ENCODE measurements at places on chromosomes 3 and 15.

- no peak for DNase-seq
Measured at GRCh38 chr15:40984964-40985363, 31.7 kb downstream of the CHAC1 start.

GRCh38 chr3:161555320-161555719 is 58.7 kb downstream of the OTOL1 start:
- no peak for DNase-seq

GRCh38 chr15:41233367-41233771 is 2.3 kb downstream of the CHP1 start:
- DNase-seq = no peak

- DNase-seq = no peak
Measured at GRCh38 chr3:128149650-128150049, 3.6 kb upstream of the EEFSEC start.

GRCh38 chr3:71565976-71566375 is 17.6 kb downstream of the FOXP1 start:
- no peak for DNase-seq

- no peak for DNase-seq
Measured at GRCh38 chr3:189322339-189322738, 150.6 kb downstream of the TPRG1 start.

GRCh38 chr15:80060356-80061006 is 1.0 kb downstream of the ZFAND6 start:
- no peak for DNase-seq

GRCh38 chr3:23968463-23969184 is 23.5 kb downstream of the NR1D2 start:
- no peak for DNase-seq

DNA sequence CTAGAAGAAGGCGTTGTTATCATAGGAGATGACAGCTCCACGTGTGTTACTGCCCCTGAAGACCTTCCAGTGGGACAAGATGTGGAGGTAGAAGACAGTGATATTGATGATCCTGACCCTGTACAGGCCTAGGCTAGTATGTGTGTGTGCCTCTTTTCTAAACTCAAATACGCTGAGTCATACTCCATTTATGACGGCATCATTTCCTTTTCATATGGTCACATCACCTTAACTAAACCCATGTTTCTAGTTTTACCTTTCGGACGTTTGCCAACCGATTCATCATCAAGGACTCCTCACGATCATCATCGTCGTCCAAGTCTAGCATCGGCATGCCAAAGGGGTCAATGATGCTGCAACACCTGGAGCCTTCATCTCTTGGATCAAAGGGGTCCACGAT is 149.0 kb downstream of the CBLB start:
- DNase-seq = no peak

GRCh38 chr3:10594915-10595314 is 89.5 kb upstream of the ATP2B2 start:
- DNase-seq = no peak

DNA sequence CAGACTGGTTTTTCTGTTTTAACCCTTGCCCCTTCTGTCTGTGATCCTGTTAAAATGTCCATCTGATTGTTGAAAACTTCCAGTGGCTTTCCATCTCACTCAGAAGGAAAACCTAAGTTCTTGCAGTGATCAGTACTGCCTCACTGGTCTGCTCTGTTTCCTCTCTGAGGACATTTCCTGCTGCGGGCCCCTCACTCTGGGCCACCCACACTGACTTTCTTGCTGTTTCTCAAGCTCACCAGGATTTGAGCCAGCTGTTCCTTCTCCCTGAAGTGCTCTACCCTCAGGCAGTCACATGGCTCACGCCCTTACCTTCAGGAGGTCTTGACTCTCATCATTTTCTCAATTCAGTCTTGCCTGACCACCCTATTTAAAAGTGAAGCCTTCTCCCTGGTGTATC is 1.8 kb downstream of the GRK7 start:
- DNase-seq = no peak

DNA sequence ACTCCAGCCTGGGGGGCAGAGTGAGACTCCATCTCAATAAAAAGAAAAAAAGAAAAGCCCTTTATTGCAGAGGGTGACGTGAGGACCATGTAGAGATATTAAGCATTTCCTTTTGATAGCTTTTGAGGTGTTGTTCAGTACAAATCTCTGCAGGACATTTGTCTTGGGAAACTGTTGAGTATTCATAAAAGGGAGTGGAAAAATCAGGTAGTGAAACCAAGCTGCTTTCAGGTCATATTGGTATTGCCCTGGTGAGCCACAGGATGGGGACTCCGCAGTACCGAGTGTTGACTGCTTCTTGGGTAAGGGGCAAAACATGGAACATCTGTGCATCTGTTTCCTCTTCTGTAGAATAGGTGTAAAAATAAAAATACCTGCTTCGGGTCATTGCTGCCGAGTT is 9.9 kb downstream of the ITPR1 start:
- no peak for DNase-seq

All from T-helper 2 cell (primary cell).